NT2/D1 (cell line): ENCODE measurements at places on chromosomes 11 and 22.
A peak's percentile ranks its signal among the peaks of the same experiment; 100 is the strongest.

DNA sequence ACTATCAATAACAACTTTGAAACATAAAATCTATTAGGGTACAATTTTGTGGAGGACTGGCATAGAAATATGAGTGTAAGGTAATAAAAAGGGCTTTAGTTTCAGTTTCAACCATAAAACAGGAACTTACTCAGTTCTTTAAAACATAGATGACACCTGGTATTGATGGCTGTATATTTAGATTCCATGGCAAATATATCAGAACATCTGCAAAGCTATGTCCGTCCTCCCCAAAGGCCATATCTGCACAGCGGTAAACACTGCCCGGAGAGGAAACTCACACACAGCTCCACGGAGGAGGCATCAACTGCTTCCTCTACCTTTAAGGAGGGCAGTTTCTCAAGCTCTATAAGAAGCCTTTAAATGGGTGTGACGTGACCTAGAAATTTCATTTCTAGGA is 993.3 kb downstream of the BRD1 start:
- DNase-seq: no peak

GRCh38 chr11:2666401-2666741 is 33.4 kb downstream of the KCNQ1OT1 start:
- DNase-seq: no peak

GRCh38 chr11:69705901-69706787 is 2.3 kb upstream of the FGF19 start:
- DNase-seq: no peak

DNA sequence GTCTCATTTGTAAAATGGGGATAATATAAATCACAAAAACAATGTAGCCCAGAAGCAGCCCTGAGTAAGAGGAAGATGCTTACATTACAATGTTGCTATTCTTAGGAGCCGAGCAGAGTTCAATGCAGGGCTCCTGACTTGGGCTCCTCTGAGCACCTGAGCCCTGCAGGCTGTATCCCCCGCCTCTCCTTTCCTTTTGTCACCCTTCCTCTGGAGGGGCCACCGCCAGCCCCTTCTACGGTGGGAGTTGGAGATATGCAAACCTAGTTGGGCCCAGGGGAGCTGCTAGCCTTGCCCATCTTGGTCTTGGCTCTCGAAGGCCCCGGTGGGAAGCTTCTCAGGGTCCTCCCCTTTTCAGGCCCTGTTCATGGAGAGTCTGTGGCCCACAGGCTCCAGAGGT is 8.4 kb upstream of the CSNK1E start:
- peak; percentile 83 for DNase-seq

- no peak for DNase-seq
Observed at GRCh38 chr11:101955701-101956100, 39.4 kb upstream of the ANGPTL5 start.

DNA sequence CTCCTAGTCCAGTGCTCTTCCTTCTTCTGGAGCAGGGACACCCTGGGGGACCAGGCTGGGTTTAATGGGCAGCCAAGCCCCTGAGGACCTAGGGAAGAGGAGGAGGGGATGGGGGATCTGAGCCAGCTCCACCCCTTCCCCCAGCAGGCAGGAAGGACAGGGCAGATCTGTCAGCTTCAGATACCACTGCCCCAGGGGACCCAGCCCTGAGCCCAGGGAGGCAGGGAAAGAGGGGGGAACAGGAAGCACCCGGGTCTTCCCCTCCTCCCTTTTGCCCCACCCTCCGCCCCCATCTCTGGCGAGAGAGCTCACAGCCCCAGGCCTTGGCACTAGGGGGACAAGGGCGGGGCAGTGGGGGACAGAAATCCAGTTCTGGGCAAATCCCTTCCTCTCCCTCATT is 11.7 kb upstream of the SOX10 start:
- no peak for DNase-seq
